ENCODE measurements at places on chromosomes 3 and 15.

GRCh38 chr3:63864008-63864964, 619 bp downstream of the ATXN7 start:
- DNase-seq, result peak; percentile 12

GRCh38 chr3:47000198-47000815, 20.8 kb downstream of the NBEAL2 start:
- no peak for DNase-seq

DNA sequence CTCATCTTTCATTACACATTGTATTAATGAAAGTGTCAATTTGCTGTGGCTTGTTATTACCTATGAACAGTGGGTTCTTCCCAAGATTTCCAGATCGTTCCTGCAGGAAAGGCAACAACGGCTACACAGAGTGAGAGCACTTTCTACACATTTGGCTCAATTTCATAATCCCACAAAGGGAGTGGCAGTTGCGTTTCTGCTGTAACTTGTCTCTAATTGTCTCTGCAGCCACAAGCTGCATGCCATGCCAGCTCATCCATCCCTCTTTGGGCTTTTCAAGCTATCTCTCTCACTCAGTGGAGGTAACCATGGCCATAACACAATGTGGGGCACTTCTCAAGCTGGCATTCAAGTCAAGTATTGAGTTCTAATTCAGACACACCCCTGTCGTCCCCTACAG, 27.7 kb upstream of the CPNE4 start:
- DNase-seq, result no peak

DNA sequence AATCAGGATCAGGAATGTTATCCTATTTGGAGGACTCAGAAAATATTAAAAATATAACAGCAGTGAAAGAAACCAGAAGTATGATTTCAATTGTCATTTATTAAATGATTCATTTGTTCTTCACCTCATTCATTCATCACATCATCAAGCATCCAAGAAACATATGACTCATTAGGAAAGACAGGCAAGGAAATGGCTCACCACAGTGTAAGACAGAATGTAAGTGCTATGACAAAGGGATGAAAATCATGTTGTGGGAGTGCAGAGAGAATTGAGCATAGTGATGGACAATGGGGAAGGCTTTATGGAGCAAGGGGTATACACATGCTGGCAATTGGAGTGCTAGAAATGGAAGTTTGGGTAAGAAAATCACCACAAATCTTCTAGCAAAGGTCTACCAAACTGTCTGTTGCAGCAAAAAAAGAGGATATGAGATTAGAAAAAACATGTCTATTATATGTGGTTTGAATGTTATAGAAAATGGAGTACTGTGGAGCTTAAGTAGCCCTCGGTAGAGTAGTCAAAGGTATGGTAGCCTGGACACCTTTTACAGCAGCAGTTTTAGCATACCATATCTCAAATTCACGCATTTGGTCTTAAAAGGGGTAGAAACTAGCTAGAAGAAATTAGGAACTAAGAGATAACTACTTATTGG, 111.1 kb upstream of the GPR149 start:
- no peak for DNase-seq

DNA sequence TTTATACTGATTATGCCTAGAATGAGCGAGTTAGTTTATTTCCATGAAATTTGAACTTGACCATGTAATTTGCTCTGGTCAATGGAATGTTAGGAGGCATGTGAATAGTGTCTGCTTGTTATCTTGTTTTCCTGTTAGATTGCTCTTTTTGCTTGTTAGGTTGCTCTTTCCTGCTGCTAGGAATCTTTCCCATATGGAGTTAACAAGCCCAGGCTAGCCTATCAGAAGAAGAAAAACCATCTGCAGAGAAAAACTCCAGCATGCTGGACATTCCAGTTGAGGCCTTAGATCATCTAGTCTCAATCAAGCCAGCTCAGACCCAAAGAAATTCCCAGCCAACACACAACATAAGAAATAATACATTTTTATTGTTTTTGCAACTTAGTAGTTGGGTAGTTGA, 470.2 kb upstream of the AGTR1 start:
- DNase-seq, result no peak

- DNase-seq, result no peak
These were observed 48.1 kb upstream of the FRMD4B start for GRCh38 chr3:69433969-69434325.

DNA sequence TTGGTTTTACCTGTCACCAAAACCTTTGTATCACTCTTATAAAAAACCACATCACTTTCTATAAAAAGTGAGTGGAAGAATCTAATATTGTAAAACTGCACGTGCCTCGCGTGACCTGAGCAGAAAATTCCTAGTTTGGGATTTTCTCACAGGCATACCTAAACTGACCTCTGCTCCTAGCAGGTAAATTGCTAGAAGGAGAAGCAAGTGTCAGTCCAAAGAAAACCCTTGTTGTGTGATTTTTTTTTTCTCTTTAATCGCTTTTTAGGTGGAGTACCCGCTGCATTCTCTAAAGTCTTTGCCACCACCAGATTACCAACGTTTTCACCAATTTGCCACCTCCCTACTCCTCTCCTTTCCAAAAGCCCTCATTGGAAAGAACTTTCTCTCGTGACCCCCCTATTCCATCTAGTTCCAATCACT, 534 bp upstream of the UBE2E1 start:
- no peak for DNase-seq

- no peak for DNase-seq
These were observed 133.6 kb downstream of the TPRG1 start for GRCh38 chr3:189305412-189305811.

- DNase-seq, result no peak
These were observed 28.5 kb downstream of the LRRC49 start for GRCh38 chr15:70920981-70921696.

GRCh38 chr3:192861972-192862371, 55.7 kb downstream of the MB21D2 start:
- no peak for DNase-seq

- DNase-seq, result no peak
These were observed 30.3 kb upstream of the SKOR1 start for GRCh38 chr15:67794832-67795574.

DNA sequence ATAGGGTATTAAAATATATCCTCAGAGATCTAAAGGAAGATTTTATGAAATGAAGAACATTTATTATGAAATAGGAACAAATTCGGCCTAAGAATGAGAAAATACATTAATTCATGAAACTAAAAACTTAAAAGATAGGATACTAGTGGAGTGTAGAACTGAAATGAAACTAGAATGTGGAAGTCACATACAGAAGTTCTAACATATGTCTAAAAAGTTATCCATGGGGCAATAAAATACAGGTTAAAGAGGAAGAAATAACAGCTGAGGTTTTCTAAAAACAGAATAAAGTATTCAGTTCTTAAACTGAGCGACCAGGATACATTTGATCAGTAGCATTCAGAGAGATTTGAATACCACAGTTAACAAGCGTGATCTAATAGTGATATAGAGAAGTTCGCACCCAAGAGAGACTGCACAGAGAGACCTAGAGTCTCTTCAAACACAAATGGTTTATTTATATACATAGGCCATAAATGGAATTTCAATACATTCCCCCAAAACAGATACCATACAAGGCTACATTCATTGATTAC, 85.9 kb downstream of the FEZF2 start:
- no peak for DNase-seq

- no peak for DNase-seq
These were observed 626.8 kb downstream of the GRM7 start for GRCh38 chr3:7487763-7488162.

- DNase-seq, result no peak
These were observed 417.7 kb upstream of the TGFBR2 start for GRCh38 chr3:30188713-30189112.

DNA sequence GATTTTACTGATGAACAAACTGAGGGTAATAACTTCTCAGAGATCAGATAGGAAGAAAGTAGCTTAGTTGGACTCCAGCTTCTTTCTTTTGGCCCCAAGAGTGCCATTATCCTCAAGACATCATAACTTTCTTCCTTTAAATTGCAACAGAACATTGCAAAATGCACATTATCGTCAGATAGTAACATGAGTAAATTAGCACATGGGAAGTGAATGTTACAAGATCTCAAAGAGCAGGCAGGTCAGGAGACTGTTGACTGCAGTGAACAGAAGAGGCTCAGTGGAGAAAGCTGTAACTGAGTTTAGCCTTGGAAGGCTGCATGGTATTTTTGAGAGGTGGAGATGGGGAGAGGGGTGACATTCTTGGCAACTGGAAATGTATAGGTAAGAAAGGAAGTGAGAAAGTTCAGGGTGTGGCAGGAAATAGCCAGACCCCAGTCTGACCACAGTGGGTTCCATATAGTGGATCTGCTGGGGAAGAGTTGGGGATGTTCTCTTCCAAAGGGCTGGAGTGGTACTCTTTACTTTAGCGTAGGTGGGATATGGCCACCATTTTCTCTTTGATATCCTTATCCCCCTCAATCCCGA, 307.7 kb downstream of the RPLP1 start:
- no peak for DNase-seq

DNA sequence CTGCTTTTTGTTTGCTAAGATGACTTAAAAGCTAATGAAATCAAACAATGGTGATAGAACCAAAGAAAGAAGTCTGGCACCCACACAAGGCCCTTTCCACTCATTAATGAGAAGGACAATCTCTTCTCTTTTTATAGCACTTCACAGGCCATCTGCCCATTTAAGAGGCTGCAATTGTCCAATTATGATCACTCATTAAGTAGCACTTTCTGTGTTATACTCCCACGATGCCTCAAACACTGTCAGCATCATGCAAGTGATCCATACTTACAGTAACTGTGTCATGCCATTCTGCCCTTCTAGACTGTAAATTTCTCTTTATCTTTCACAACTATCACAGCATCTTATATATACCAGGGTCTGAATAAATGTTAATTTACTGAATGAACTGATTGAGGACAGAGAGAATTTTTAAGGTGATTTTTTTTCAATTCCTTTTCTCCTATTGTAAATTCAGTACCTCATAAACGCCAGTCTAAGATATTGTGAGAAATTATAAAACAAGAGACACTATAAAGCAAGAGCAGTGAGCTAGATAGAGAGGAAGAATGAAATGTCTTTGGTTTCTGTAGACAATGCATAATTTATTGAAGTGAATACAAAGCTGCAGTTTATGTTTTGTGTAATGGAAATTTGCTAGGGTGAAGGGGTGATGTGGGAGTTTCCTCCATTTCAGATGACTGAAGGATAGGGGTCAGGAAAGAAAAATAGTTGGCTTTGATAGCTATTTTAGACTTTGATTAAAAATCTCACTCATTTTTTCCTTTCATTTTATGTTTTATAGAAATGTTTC, 17.3 kb downstream of the CD200 start:
- no peak for DNase-seq

DNA sequence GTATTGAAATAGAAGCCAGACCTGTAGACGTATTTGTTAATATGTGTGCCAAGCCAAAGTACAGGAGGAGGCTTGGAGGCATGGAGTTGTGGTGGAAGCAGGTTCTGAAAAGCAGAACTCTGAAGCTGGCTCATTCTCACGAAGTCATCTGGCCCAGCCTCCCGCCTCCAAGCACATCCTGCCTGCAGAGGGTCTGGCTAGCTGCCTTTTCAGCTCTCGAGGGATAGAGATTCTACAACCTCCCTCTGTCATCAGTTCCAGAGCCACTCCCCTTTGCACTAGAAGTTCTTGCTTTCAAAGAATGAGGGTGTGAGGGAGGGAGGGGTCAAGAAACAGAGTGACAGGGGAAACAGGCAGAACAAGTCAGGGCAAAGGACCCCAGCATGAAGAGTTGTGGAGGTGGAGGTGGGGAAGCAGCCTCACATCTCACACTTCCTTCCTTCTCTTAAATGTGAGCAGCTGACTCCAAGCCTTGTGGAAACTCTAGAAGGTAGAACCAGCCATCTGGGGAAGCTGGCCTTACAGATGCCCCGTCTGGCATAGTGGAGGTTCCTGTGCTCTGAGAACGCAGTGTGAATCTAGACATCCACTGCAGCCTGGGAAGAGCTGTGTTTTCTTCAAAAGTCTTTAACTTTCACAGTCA, 95.3 kb downstream of the SLC49A4 start:
- DNase-seq, result no peak

DNA sequence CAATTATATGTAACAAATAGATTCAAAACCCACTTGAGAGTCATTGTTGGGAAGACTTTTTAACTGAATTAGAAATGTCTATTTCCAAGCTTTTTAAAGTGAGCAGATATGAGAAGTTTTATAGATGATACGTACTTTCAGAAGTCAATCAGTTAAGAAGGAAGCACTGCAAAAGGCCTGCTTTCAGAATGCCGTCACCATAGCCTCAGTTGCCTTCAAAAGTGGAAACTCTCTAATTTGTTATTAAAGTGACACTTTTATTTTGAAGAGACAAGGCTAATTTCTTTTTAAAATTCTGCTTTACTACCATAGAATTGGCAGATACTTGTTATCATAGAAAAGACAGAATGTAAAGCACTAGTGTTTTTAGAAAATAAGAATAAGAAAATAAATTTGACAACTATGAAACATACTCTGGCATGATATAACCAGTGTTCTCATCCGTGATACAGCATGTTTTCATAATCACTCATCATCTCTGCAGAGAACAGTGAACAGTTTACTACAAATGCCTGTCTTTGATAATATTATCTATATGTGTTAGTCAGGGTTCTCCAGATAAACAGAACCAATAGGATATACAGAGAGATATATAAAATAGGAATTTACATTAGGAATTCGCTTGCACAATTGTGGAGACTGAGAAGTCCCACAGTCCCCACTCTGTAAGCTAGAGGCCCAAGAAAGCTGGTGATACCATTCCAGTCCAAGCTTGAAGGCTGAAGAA, 7.0 kb upstream of the PLD1 start:
- DNase-seq, result no peak

DNA sequence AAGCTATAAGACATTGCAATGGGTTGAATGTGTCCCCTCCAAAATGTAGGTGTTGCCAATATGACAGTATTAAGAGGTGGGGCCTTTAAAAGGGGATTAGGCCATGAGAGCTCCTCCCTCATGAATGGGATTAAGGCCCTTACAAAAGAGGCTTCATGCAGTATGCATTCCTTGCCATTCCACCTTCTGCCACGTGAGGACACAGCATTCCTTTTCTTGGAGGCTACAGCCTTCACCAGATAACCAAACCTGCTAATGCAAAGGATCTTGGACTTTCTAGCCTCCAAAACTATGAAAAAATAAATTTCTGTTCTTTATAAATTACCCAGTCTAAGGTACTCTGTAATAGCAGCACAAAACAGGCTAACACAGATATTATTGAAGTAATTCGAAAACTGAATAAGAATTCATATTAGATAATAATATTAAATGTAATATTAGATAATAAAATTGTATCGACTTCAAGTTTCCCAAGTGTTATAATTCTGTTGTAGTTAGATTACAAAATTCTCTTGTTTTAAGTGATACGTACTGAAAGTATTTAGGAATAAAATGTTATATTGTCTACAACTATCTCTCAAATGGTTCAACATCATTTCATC, 29.4 kb upstream of the ATP8B4 start:
- no peak for DNase-seq

Measured in activated T-cell treated with anti-CD3 and anti-CD28 coated beads for 1 hour (primary cell).